Ovary (tissue), 10 donors: ENCODE measurements at places on chromosomes 5 and 9. TPM values are rescaled to one million over a fixed set of nuclear protein-coding genes. Genes with fewer than 3 reads are reported as not detected.

Gene SLC46A2
- total RNA-seq: not detected

Gene PTPRD
- 231 TPM for total RNA-seq

Gene DBH
- not detected for total RNA-seq

Gene IFNA6
- total RNA-seq: not detected

Gene PDCD1LG2
- 1.2 TPM for total RNA-seq

Gene IZUMO3
- not detected for total RNA-seq

Gene SEC24A
- total RNA-seq: 17.5 TPM

Gene GAPT
- 0.33 TPM for total RNA-seq

Gene OR1J4
- total RNA-seq: not detected
